ENCODE measurements at places on chromosomes 1 and 21.

DNA sequence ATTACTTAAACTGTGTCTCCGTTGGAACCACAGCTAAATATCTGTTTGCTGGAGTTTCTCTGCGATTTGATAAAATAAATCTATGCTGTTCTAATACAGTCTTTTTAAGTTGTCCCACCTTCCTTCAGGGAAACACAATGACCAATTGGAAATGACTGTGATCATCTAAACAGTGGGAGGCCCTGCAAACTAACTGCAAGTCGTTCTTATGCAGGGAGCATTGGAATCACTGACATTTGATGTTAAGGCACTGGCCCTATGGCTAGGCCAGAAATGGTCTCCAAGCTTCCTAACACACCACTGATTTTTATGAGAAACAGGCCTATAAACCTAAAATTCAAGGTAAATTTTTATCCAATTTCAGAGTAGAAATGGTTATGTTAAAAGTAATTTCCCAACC, 645.2 kb downstream of the LMO4 start:
- no peak for DNase-seq

DNA sequence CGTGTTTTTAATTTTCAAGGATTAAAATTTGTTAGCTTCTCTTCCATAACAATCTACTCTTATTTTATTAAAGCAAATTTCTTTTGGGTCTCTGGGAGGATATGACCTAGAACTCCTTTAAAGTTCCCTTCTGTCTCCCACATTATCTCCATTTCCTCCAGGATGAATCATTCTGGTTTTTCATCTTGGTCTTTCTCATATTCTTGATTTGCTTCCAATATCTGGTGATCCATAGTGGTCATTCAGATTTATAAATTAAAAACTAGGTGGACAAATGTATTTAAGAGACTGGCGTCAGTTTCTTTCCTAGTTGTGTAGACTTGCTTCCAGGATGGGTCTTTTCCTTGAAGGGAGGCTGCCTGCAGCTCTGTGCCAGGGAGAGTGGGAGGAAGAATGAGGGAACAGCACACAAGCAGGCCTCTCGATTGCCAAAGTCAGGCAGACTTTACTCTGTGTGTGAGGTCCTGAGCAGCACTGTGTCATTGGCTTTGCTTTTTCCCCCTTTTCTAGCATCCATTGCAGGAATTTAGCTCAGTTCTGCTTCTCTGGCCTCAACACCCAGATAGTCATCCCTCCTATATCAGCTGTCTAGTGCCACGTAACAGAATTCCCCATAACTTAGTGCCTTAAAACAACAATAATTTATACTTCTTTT, 48.1 kb upstream of the FOXO6 start:
- no peak for DNase-seq

DNA sequence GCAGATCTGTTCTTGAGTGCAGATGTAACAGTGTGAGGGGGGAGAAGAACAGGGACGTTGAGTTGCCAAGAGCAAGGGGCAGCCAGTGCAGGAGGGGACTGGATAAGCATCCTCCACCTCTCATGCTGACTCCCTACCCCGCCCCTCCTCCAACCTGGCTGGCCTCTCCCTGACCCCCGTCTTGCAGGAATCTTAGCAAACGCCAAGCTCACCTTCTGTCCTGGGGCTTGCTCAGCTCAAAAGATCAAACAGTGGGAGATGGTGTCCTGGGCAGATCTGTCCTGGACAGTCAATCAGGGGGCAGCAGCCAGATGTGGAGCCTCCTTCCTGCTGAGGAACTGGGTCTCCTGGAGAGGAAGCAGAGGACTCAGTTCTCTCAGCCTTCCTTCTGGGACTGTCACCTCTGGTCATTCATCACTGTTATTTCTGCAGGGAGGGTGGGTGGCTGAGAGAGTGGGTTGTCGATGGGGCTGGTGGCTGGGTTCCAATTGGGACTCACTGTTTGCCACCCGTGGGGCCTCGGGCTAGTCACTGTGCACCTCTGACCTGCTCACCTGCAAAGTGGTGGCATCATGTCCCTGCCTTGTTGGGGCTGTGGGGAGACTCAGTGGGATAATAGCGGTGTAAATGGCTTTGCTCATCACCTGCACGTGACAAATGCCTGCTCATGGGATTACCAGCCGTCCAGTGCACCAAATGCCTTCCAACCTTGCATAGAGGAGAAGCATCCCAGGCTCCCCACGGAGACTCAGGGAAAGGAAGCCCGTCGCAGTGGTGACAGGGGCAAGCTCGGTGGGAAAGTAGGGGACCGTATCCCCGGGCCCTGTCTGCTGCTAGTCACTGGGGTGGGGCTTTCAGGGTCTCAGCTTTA, 154.4 kb downstream of the PTPRU start:
- no peak for DNase-seq

DNA sequence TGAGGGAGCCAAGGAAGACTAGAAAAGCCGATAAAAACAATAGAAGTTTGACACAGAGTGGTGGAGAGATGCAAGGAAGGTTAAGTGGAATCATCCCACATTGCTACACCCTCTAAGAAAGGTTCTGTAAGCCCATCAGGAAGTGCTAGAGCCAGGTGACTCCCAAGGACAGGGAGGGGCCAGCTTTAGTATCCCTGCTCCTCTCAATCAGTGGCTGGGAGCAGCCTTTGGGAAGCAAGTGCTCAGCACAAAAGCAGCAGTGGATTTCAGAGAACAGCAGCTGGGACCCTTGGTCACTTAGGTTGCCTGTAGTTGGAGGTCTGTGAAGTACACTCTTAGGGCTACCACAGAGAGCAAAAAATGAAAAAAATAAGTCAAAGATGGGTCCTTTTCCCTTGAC, 42.5 kb downstream of the NME7 start:
- no peak for DNase-seq

Measured in NCI-H1092 (cell line).